T47D (cell line): ENCODE measurements at places on chromosomes 4 and X.

GRCh38 chr4:82043809-82044137 lies 330.0 kb downstream of the HNRNPD start:
- no peak for DNase-seq

DNA sequence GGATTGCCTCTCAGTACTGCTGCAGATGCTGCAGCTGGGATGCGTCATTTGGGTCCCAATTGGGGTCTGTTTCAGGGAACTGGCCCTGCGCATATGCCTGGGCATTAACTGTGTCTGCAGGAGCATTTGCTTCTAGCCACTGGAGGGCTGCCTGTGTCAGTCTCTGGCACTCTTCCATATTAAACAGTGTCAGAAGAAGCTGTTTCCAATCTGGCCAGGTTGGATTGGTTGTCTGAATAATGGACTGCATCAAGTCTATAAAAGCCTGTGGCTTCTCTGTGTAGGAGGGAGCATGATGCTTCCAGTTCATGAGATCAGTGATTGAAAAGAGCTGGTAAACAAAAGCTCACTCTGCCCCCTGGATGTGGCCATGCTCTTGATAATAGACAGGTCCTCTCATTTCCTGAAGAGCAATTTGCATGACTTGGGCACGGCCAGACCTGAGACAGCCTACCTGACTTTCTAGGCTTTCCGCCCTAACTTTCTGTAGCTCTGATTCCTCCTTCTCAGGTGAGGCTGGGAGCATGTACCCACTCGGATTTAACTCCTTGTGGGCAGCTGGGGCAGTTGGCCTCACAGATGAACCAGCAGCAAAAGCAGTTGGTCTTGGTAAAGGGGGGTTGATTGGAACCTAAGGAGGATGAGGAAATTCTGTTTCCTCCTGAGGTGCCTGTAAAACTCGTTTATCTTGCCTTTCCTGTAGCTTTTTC lies 29.2 kb downstream of the SULT1E1 start:
- DNase-seq: no peak

DNA sequence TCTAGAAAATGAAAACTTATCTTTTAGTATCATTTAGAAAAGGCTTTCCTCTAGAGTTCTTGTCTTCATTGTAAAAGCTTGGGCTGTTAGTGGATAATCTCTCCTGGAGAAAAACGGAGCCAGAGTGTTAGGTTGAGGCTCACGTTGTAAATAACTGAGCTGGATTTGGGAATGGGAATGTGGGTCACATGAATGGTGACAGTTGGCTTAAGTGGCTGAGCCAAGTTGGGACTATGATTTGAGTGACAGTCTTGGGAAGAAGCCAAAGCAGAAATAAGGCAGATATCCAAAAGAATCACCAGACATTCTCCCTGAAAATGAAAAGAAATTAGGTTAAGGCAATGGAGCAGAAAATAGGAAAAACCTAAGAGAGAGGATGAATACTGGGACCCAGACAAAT lies 33.6 kb upstream of the PDGFC start:
- DNase-seq: no peak

GRCh38 chrX:48696909-48697727 lies 584 bp downstream of the SUV39H1 start:
- DNase-seq: peak; percentile 67

- no peak for DNase-seq
These were observed 1400.4 kb upstream of the PCDH7 start for GRCh38 chr4:29319663-29320340.

- DNase-seq: no peak
These were observed 8.8 kb downstream of the FNIP2 start for GRCh38 chr4:158777423-158778155.

DNA sequence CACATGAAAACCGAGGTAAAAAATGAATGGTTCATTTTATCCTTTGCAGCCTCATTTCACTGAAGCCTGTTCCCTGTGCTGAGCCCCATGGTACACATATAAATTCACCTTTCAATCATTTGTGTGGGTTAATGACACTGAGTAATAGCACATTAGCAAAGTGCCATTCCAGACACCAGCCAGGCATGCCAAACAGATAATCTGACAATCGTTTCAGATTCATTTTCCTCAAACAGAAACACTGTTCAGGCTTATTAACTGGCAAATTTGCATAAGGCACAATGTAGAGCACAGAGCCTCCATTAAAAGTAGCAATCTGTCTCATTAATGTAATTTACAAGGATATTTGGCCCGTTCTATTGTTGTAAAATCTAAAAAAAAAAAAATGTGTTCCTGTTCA lies 76.2 kb downstream of the UNC5C start:
- DNase-seq: no peak

- no peak for DNase-seq
These were observed 6.0 kb downstream of the WWC2 start for GRCh38 chr4:183105092-183105491.

GRCh38 chrX:151982222-151982621 lies 7.7 kb upstream of the GABRE start:
- no peak for DNase-seq

GRCh38 chrX:154412468-154412867 lies 1.1 kb downstream of the TAFAZZIN start:
- no peak for DNase-seq
